ENCODE measurements at places on chromosomes 12 and 14.

- no peak for DNase-seq
Measured at GRCh38 chr12:132649226-132649945, 30.8 kb downstream of the P2RX2 start.

- DNase-seq = no peak
Measured at GRCh38 chr12:42706321-42706720, 116.8 kb upstream of the PRICKLE1 start.

GRCh38 chr14:86518298-86518697 lies 988.4 kb downstream of the FLRT2 start:
- no peak for DNase-seq

DNA sequence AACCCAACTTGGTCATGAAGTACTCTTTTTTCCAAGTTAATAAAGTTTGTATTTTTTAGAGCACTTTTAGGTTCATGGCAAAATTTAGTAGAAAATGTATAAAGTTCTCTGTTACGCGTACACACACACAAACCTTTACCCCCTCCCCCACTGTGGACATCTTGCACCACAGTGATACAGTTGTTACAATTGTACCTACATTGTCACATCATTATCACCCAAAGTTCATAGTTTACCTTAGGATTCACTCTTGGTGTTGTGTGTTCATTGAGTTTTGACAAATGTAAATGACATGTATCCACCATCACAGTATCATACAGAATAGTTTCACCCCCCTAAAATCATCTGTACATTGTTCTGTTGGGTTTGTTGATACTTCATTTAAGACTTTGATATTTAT lies 23.9 kb downstream of the PLEKHA5 start:
- DNase-seq = no peak

DNA sequence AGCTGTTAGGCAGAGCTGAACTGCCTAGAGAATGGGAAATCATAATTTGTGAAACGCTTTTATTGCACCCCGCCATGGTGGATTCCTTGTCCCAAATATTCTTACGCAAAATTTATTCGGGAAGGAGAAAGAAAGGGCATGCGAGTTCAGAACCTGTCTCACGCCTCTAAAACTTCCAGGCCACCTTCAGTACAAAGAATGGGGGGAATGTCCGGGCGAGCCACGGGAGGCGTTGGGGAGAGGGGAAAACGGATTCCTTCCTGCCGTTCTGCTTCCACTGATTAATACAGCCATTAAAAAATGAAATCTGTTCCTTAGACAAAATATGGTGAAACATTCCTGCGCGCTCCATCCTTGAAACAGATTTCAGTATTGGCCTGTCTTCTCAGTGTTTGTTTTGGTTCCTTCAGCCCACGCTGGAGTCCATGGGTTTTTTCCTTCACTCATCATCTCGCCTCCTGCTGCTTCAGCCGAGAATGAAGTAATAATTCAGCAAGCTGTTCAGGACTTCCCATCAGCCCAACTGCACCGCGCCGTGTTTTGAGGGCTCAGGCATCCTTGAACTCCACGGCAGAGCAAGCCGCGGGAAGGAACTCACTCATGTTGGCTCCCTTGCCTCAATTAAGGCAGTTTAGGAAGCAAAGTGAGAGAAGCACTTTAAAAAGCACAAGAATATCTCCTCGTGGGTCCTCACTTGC lies 47.7 kb upstream of the CDKN3 start:
- no peak for DNase-seq

DNA sequence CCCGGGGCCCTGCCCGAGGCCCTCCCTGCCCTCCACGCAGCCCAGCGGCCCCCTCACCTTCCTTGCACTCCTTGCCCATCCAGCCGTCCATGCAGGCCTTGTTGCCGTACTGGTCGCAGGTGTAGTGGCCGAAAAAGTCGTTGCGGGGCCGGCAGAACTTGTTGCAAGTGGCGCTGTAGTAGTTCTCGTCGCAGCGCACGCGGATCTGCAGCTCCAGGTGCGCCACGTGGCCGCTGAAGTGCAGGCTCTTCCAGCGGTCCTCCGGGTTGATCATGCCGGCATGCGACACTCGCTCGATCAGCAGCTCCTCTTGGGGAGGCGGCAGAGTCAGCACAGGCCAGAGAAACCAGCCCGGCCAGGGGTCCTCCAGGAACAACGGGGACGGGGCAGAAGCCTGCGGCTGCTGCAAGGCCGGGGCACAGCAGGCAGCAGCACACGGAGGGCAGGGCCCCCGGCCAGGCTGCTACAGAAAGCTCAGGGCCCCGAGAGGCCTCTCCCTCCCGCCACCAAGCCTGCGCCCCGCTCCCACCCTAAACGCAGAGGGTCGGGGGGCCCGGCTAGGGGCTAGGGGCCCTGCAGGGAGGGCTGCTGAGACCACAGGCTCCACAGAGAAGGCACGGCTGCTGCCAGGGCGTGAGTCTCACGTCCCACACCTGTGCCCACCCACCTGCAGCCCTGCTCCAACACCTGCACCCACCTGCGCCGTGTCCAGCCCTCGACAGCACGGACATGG lies 12.7 kb downstream of the JAG2 start:
- DNase-seq = no peak

- no peak for DNase-seq
Measured at GRCh38 chr14:95052016-95052585, 105.2 kb downstream of the DICER1 start.

DNA sequence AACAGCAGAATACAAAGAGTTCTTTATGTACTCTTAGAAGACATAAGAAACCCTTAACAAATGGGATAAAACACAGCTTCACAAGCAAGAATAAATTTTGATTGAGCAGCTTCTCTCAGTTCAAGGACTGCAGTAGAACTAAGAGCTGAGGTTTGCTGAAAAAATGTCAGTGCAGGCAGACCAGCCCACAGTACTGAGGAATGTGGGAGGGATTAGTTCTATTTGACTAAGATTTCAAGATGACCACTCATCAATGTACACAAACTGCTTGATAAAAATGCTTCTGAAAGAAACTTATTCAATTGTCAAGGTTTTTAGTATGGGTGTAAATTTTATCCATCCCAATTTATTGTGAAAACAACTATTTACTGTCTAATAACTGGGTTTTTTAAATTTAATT lies 138.4 kb downstream of the SEC23A start:
- no peak for DNase-seq

DNA sequence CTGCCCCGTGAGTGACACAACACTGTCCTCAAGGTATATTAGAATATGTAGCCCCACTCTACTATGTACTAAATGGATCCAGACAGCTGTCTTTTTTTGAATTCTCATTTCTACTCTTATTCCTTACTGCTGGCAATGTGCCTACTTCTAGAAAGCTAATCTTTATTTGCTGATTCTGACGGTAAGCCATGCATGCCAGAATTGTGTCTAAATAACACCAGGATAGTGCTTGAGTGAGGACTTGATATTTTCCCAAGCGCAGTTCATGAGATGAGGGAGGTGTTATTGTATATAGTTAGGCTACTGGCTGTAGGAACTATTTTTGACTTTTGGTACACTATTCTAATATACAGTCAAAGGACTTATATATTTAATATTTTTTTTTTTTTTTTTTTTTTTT lies 316.2 kb upstream of the NAV3 start:
- DNase-seq = no peak
